ENCODE measurements at places on chromosomes 11 and 22.

DNA sequence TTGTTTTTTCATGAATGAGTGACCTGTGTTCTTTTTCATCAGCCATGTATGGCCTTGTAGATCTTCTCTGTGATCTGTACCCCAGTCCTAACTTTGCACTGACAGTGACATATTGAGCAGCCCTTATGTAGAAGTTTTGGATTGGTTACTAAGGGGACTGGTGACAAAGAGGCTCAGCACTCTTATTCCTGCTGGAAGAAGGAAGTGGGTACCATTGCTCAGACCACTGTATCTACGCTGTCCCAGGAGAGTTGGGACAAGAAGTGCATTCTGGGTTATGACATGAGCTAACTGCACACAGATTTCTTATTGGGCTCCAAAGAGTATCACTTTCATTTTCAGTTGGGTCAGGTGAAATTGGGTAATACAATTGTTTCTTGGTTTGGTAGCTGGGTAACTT is 107.8 kb upstream of the RASSF10 start:
- peak; percentile 38 for DNase-seq

GRCh38 chr22:32781695-32782094 is 19.8 kb upstream of the TIMP3 start:
- DNase-seq = peak; percentile 87

- DNase-seq = no peak
Observed at GRCh38 chr11:30210357-30210756, 20.5 kb upstream of the FSHB start.

GRCh38 chr11:64960719-64961118 is 11.2 kb downstream of the MAJIN start:
- peak; percentile 24 for DNase-seq

DNA sequence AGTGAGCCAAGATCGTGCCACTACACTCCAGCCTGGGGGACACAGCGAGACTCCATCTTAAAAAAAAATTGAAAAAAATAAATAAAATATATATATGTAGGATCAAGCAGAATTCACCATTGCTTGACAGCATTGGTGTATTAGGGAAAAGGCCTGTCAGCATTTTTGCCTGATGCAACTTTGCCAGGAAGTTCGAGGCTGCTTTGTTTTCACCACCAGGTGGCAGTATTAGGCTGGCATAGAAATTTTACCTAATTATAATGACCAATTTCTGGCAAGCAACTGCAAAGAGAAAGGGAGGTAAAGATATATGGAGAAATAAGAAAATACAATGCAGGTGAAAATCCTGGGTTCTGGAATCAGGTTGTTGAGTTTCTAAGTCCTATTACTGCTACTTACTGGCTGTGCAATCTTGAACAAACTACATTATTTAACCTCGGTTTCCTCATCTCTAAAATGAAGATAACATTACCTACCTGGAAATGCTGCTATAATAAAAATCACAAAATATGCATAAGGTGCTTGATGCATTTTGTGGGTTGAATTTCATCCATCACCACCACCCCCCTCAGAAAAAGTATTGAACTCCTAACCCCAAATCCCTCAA is 24.7 kb downstream of the LAYN start:
- DNase-seq = peak; percentile 93

DNA sequence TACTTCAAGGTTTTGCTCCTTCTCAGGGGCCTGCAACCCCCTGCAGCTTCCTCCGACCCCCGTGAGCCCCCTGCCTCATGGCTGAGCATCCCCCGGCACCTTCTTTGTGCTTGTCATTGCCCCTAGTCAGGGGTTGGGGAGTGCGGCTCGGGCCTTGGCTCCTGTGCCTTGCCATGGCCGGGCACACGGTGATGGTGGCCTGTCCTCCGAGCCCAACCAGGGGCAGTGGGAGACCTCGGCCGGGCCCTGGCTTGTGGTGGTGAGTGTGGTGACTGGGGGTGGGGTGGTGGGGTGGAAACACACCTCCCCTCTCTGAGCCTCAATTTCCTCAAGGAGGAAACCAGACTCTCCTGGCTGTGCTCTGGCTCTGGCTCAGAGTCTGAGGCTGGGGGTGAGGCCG is 1.5 kb upstream of the MRGPRG start:
- DNase-seq = no peak

GRCh38 chr11:125372911-125373310 is 123.2 kb downstream of the FEZ1 start:
- no peak for DNase-seq

DNA sequence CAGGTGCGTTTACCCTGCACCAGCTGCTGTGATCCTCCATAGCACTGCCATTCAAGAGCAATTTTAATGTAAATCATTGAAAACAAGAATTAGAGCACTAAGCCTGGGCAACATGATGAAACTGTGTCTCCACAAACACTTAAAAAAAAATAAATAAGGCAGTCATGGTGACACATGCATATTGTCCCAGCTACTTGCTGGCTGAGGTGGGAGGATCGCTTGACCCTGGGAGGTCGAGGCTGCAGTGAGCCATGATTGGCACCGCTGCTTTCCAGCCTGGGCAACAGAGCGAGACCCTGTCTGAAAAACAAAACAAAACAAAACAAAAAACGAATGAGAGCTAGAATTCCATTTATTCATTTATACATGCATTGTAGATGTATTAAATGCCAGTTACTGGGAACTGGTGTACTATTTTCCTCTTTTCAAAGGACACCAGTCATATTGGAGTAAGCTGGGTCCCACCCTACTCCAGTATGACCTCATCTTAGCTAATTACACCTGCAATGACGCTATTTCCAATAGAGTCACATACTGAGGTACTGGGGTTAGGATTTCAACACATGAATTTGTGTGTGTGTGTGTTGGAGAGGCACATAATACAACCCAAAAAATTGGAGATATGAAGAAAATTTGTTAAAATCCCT is 101.9 kb downstream of the MICAL2 start:
- DNase-seq = no peak

DNA sequence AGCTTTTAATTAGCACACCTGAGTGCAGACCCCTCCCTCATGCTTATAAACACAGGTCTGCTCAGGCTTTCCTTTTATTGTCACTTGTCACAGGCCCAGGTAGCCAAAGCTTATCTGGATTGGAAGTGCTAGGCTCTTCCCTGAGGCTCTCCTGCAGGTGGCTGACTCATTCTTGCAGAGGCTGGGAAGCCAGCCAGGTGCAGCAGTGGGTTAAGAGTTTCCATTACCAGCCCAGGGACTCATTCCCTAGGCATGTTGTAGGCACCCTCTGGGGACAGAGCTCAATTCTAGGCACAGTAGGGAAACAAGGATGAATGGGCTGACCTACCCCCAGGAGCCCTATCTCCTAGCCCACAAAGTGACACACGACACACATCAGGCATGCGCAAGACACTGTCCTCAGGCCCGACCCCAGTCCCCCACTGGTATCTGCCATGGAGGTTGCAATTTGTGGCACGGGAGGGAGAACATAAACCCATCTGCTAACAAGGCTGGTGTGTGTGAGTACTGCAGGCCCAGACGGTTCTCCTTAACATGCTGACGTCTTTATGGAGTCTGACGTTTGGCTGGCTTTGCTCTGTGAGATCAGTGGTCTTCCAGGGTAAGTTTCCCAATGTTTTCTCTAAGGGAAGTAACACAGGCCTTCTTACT is 94.2 kb downstream of the ABTB2 start:
- peak; percentile 40 for DNase-seq
